RKO (cell line): ENCODE measurements at places on chromosomes 4 and X.

DNA sequence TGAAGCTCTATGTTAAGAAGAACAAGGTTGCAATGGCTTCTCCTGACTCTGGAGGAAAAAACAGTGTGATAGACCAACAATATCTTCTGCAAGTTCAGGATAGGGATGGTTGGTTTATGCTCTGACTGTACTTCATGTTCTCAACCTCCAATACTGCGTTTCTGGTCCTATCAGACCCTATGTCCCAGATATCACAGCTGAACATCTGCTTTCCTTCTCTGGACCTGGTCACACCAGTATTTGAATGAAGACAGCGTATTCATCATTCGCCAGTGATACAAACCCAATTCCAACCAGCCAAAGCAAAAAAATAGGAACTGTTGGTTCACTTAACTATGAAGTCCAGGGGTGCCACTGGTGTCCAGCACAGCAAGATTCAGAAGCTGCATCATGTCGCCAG, 124.5 kb upstream of the KLF3 start:
- no peak for DNase-seq

GRCh38 chr4:123488916-123489315, 92.3 kb downstream of the SPRY1 start:
- peak; percentile 66 for DNase-seq

DNA sequence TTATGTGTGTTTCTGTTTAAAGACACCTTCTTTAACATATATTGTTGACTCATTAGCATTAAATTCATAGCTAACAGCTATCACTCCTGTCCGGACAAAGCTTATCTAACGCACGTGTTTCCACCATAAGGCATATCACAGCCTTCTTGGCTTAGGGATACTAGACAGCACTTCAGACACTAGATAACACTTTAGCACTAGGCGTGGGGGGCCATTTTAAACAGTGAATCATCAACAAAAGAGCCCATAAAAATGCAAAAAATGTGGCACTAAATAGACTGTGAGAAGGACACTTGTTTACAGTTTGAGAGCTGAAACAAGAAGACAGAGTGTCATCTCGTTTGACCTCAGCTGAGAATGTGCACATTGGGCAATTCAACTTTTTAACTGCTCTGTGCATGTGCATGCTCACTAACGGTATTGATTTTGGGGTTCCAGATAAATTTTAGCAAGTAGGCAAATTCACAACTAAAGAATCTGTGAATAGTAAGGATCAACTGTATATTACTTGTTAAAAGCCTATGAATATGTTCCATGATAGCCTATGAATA, 58.9 kb upstream of the RAI2 start:
- DNase-seq = no peak

DNA sequence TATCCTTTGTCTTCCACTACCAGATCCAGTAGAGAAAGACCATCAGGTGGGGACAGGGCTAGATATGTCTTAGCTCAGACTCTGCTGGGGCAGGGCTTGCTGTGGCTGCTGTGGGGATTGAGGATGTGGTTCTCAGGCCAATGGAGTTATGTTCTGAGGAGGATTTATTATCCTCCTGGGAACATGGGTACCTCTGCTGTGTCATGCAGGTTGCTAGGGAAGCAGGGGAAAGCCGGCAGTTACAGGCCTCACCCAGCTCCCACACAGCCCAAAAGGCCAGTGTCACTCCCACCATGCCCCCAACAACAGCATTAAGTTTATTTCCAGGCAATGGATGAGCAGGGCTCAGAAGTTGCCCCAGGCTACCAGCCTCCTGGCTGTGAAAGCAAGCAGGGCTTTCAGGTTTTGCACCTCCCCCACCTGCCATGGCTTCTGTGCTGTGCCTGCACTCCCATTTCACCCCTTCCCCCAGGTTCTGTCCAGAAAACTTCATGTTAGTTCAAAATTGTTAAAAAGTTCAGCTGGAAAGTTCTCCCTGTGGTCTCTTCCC, 879.9 kb downstream of the ARAP2 start:
- no peak for DNase-seq

- no peak for DNase-seq
These were observed 5.9 kb downstream of the ZFYVE28 start for GRCh38 chr4:2412534-2412884.

GRCh38 chr4:110621839-110622751, 782 bp downstream of the PITX2 start:
- DNase-seq = peak; percentile 56

DNA sequence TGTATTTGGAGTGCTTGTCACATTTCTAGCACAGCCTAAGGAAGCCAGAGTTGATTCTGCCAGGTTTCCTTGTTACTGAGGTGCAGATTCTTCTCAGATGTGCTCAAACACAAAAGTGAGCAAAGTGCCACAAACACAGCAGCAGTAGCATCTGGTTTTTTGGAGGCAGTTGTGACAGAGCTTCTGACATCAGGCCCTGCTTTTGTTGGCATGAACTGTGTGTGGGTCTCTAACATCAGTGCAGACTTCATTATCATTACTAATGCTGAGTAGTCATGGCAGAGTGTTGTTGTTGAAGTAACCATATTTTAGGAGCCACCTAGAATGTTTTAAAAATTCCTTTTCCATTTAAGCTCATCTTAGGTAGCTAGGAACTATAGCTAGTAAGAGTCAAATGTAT, 656.6 kb downstream of the ANKRD50 start:
- DNase-seq = no peak

- no peak for DNase-seq
These were observed 44.9 kb upstream of the PUDP start for GRCh38 chrX:7192871-7193270.

- no peak for DNase-seq
These were observed 65.1 kb downstream of the PPP3CA start for GRCh38 chr4:101282076-101282844.

DNA sequence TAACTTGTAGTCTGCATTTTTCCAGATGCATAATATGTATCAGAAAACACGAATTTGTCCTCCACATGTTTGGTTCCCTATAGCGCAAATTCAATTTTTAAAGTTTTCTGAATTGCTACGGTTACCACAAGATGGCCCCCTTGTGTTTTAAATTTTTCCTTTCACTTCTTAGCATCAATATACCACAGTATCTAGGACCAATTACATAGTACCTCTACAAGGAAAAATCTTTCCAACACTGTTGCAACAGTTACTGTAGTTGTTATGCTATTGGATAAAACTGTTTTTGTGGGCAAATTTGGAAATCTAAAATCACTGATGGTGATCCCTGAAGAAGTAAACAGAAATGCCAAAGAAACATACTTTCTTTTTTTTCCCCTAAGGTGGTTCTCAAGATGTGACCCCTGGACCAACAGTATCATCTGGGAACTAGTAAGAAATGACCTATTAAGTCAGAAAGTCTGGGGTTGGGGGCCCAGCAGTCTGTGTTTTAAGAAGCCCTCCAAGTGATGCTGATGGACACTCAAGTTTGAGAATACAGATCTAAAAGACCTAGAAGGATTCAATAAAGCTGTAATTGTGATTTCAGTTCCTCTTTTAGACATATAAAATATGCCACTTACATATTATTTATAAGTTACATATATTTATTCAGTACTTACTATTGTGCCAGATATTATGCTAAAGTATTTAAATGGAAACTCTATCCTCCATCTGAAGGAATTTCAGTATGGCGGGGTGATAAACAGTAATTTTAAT, 3.1 kb downstream of the ZGRF1 start:
- peak; percentile 70 for DNase-seq

GRCh38 chr4:25011135-25011866, 19.4 kb downstream of the LGI2 start:
- DNase-seq = no peak

DNA sequence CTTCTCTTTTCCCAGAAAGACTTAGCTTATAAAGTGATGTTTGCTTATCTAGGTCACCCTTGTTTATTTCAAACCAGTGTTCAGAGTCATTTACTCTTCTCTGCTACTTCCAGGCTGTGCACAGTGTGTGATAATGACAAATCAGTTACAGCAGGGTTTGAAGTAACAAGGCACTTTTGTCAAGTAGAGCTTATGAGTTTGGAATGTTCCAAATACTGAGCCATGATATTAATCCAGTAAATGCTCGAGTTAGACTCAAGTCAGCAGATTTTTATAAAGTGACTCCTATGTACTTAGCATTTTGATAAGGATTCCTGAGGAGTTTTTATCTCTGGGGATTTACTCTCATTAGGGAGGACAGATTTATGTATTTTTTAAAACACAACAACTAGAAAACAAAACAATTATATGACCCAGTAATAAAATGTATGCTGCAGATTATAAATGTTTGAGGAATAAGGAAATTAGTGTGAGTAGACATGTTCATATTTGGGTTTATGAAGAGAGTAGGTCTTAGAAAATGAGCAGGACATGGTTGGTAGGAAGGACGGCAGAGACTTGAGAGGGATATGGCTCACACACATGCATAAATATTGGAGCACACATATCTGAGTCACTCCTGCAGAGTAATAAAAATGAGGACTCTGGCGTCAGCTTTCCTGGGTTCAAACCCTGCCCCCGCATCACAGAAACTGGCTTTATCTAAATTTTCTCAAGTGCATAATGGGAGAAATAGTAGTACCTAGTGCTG, 271.2 kb downstream of the FBXO8 start:
- peak; percentile 5 for DNase-seq

DNA sequence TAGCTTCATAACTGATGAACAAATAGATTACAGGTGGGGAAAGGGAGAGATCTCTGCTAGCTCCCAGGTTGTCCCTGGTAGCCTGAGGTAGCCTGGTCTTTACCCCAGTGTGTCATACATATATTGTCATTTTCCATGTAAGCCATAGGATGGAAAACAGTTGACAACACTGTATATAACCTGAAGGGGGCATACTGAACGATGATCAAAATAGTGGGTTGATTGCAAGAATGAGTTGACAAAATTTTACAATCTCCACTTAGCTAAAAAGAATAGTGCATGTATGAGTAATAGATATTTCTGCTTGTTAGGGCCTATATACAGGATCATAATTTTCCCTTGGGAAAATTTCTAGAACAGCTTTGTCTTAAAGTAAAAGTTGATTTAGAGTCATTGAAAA, 304.1 kb upstream of the HAND2 start:
- DNase-seq = peak; percentile 39
